ENCODE measurements at places on chromosomes 2 and 18. TPM values are rescaled to one million over a fixed set of nuclear protein-coding genes. Genes with fewer than 3 reads are reported as not detected.
A peak's percentile ranks its signal among the peaks of the same experiment; 100 is the strongest.

- DNase-seq: peak; percentile 81
Measured at GRCh38 chr18:77108001-77108692, 24.4 kb downstream of the MBP start.

DNA sequence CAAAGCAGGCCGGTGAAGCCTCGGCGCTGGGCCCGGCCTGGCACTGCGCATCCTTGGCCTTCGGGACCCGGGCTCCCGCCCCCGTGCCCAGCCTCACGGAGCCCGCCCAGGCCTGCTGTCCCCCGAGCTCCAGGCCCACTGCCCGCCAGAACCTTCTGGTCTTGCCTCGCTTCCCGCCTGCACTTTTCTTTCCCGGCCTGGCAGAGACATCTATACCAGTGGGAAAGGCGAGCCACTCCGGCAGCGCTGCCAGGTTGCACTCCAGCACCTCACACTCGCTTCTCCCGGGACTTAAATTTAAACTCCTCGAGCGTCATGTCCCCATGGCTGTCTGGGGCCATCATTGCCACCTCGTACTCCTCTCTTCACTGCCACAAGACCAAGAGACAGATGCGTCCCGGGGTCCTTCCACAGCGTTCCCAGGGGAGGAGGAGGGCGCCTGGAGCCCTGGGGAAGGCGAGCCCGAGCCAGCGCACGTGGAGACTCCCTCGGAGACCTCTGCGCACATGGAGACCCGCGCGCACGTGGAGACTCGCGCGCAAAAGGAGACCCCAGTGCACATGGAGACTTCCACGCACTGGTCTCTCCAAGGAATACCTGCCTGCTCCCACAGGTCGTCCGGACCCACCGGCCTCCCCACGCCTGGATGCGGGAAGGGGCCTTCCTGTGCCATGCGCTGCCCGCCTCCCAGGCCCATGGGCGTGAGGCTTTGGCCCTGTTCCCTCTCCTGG is 253.1 kb upstream of the SALL3 start:
- no peak for DNase-seq

Gene GRB14
- polyA plus RNA-seq: 53.0 TPM

GRCh38 chr2:98099939-98100743 is 13.2 kb downstream of the VWA3B start:
- DNase-seq: no peak

Gene OBSL1
- 110 TPM for polyA plus RNA-seq

DNA sequence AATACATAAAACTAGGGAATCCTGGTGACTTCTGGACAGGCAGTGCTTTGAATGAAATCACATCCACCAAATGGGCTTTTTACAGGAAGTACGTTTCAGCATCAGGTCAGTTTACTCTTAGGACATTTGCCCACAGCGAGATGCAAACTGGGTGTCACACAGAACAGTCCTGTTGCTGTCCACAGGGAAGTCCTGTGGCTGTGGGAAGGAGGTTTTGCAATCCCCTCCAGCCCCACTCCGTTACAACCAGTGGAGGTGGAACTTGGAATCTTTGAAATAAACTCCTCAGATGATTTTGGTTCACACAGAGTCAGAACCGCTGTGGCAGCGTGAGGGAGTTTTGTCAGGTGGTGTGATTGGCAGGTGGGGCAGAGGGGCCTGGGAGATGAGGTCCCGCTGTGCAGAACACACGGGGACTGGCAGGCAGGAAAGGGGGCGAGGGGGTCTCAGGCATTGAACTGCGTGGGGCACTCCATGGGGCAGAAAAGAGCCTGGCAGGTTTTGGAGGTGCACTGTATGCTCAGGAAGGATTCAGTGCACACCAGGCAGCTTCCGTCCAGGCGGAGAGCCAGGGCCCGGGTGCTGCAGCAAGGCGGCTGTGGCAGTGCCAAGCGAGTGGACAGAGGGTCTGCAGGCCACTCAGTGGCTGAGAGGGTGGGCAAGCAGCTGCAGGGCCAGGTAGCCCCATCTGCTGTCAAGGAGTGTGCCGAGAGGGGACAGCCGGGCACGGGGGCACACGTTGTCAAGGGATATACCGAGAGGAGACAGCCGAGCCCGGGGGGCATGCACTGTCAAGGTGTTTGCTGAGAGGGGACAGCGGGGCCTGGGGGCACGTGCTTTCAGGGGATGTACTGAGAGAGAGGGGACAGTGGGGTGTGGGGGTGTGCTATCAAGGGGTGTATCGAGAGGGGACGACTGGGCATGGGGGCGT is 148.7 kb downstream of the LDLRAD4 start:
- DNase-seq: no peak

Gene ALLC
- polyA plus RNA-seq: not detected

Gene UGP2
- polyA plus RNA-seq: 132 TPM

DNA sequence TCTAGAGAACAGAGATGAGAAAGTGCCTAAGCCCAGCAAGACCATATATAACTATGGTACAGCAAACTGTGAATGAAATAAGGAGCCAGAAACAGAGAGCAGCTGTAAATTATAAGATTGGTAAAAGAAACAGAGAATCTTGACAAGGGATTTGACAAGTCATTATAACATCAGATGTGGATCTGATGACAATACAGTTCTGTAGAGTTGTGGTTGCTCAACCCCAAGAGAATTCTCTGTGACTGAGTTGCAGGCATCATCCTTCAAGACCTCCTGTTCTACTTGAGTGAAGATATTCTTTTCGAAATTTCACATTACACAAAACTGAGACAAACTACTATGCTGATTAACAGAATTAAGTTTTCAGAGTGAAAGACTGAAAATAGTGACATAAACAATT is 343.1 kb upstream of the SLC39A10 start:
- no peak for DNase-seq

GRCh38 chr2:240329778-240330177 is 105.7 kb upstream of the GPC1 start:
- no peak for DNase-seq

Gene FAHD2A
- 34.3 TPM for polyA plus RNA-seq

DNA sequence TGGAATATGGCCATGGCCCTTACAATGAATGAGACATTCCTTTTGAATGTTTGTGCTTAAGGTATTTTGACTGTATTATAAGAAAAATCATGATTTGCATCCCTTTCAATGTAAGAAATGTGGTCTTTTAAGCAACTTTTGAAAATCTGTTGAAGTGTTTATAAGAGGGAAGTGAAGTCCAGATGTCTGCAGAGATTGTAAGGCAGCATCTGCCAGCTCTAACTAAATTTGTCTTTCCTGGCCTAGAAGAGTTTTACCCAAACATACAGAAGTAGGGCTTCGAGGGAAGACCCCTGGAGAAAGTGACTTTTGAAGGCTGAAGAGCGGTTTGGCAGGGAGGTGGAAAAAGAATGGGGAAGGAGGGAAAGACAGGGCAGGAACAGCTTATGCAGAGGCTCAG is 12.2 kb downstream of the EML6 start:
- no peak for DNase-seq

GRCh38 chr2:190974629-190975361 is 39.2 kb downstream of the STAT1 start:
- no peak for DNase-seq

GRCh38 chr2:206212673-206213513 is 53.2 kb downstream of the EEF1B2 start:
- DNase-seq: no peak

Gene FN1
- 538 TPM for polyA plus RNA-seq

- no peak for DNase-seq
Measured at GRCh38 chr2:103960129-103960513, 893.8 kb upstream of the POU3F3 start.

GRCh38 chr2:203484266-203485112 is 50.6 kb downstream of the RAPH1 start:
- DNase-seq: no peak

Gene ALS2
- 28.2 TPM for polyA plus RNA-seq

GRCh38 chr18:6624661-6625311 is 104.7 kb upstream of the ARHGAP28 start:
- no peak for DNase-seq

DNA sequence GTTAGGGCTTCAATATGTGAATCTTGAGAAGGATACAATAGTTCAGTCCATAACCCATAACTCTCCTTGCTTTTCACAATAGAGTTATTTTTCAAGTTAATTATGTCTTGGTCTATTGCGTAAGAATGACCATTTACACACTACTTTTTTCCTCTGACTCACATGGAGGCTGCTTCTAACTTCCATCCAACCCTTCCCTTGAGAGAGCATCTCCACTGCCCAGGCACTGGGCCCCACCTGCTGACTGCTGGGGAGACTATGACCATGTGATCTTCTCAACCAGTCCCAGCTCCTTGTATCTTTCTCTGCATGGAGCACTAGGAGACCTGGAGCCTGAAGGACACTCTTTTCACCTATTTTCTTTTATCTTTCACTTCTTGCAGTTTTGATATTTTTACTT is 251.5 kb downstream of the GPD2 start:
- no peak for DNase-seq

Gene NAT8
- polyA plus RNA-seq: 23.9 TPM

Gene REG3G
- not detected for polyA plus RNA-seq
